ENCODE measurements at places on chromosomes 11 and 22.

DNA sequence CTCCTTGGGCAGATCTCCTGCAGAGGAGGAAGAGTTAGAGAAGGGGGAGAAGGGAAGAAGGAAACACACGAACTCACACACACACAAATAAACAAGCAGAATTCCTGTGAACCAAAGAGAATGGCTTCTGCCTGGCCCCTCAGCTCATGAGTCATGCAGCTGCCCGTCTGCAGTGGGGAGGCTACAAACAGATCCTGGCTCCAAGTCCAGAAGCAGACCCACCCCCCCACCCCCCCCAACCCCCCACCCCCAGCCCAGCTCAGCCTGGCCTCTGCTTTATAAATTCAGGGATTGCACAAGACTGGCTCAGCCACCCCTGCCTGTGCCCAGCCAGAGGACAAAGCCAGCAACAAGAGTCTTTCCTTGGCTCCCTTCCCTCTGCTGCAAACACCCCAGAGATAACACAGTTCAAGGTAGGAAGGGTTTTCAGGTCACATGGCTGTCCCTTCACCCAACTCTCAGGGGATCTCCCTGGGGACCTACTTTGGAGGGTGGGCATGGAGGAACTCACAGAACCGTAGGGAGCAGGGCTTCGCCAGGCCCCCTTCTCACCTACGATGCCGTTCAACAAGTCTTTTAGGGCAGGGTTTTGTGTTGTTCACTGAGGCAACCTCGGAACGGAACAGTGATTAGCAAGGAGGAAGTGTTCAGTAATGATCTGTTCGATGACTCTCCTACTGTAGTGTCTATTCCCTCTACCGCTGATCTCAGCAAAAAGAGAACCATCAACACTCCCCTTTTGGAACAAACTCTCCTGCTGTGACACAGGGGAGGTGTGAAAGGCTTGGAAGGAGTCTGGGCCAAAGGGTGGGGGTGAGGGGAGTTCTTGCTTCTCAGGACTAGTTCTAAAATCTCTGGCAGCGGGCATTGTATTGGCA lies 35.5 kb downstream of the RPL27A start:
- peak; percentile 53 for DNase-seq

DNA sequence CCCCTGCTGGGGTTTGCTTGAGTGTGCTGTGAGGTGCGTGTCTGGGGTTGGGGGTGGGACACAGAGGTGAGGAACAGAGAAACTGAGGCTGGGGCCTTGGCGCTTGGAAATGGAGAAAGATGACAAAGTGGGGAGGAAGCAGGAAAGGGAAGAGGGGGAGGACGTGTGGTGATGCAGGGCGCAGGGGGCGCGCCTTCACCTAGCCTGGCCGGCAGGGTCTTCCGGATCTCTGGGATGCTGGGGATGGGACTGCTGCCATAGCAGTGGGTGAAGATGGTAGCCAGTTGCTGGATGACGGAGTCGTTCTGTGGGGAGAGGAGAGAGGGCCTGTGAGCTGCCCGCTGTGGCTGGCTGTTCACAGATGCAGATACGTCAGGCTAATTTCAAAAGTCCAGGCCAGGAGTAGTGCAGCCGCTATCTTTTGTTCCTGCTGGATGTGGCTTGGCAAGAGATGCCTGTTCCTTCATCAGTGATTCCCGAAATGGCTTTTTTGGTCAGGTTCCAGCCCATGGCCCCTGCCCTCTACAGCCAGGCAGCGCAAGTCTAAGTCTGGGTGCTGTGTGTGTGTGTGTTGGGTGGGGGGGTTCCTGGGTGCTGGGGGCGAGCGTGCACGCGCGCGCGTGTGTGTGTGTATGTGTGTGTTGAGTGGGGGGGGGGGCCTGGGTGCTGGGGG lies 54.8 kb downstream of the NAT10 start:
- DNase-seq: no peak

DNA sequence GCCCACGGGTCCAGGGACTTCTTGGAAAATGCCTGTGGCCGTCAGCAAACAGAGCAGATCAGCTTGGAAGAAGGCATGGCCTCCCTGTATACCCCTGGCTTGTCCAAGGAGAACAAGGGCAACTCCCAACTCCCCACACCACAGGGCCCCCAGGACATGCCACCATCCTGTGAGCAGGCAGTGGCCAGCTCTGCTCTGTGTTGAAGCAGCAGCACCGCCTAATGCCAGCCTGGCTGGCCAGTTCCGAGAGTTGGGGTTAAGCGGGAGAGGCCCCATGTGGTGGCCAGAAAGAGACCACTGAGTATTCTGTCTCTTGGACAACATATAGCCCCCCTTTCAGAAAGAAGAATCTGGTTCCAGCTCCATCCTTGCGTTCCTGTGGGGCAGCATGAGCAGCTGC lies 209.2 kb downstream of the CTTN start:
- no peak for DNase-seq

GRCh38 chr11:126153972-126154371 lies 57.5 kb downstream of the RPUSD4 start:
- DNase-seq: no peak

GRCh38 chr11:13929395-13929891 lies 33.1 kb upstream of the SPON1 start:
- no peak for DNase-seq

DNA sequence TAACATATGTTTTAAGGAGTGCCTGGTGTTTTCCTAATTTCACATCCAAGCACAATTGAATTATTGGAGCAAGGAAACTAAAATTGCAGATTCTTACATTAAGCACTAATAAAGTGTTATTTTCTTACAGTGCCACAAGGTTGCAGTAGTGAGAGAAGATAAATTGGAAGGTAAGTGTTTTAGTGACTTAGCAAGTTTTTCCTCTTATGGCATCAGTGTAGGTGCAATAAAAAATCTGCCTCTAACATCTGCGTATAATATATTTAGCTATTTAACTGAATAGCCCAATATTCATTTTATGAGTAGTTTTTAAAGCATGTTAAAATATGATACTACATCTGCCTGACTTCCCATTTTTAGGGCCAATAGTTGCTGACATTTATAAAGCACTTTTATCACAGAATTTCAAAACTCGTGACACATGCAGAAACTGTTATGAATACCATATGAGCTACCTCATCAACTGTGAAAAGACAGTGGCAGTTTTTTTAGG lies 19.0 kb downstream of the POLD3 start:
- no peak for DNase-seq

DNA sequence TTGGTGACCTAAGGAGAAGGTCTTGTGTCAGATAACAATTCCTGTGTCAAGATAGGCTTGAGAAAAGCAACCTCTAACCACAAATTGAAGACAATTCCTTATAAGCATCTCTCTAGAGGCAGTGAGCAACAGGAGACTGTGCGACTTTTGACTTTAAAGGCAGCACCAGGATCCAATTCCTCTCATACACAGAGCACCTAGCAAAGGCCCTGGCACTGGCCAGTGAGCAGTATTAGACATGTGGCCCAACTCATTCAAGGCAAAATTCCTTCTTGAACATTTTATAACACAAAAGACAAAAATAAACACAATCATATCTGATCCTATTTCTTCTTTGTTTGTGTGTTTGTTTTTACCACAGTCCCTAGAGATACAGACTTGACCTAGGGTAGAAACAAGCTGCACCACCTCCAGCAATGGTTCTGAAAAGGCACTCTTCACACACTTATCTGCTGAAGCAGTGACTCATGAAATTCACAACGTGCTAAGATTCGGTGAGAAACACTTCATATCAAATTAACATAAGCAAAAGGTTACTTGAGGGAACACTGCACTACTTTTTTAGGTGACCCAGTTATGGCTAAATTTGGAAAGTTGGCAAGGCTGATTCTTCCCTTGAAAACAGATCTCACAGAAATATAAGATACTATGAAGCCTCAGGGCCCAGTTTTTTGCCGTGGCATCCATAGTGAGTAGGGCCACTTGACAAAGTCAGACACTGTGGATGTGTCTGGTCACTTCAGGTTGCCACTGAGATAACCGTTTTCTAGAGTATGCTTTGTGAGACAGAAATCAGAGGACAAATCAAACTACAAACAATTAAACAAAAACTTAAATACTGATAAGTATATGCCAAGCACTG lies 1018.9 kb downstream of the DLG2 start:
- DNase-seq: no peak

DNA sequence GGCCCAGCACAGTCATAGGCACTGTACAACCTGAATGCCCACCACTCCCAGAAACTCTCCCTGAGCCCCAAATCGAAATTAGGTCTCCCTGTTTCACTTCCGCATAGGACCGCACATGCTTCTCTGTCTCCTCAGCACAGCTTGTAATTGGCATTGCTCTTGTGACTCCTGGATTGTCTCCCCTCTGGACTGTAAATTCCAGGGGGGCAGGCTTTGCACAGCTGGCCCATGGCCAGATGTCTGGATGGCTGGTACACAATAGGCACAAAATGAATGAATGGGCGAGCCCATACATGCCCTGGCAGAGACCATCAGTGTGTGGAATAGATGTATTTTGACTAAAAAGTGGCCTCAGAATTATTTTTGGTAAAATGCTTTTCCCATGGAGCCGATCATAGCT lies 63.3 kb upstream of the PHF21B start:
- DNase-seq: no peak

- DNase-seq: no peak
These were observed 75.9 kb upstream of the LMO1 start for GRCh38 chr11:8339592-8340022.
